ENCODE measurements at places on chromosomes 3 and 15.

DNA sequence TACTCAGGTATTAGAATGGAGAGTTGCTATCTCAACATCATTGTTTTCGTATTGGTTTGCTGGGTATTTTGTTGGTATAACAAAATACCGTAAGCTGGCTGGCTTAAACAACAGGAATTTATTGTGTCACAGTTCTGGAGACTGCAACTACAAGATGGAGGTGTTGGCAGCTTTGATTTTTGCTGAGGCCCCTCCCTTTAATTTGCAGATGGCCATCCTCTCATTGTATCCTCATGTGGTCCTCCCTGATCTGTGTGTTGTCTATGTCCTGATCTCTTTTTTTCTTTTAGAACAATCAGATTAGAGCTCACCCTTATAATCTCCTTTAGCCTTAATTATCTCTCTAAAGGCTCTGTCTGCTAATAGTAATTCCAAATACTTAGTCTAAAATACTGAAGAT is 299.8 kb upstream of the GOLIM4 start:
- no peak for DNase-seq

DNA sequence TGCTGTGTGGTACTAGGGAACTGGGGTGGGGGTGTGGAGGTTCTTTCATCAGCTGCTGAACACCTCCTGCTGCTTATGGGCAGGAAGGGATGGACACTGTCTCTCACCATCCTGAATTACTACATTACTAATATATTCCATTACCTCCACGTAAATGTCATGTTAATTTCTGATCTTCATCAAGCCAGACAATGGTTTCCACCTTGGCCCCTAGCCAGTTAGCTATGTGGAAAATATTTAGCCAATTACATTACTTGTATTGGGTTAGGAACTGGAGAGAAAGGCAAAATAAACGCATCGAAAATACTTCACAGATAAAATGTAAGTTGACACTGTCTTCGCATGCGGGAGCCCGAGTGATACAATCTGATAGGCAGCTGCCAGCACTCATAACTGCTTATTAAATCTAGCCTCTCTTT is 95.1 kb downstream of the FOXP1 start:
- no peak for DNase-seq

DNA sequence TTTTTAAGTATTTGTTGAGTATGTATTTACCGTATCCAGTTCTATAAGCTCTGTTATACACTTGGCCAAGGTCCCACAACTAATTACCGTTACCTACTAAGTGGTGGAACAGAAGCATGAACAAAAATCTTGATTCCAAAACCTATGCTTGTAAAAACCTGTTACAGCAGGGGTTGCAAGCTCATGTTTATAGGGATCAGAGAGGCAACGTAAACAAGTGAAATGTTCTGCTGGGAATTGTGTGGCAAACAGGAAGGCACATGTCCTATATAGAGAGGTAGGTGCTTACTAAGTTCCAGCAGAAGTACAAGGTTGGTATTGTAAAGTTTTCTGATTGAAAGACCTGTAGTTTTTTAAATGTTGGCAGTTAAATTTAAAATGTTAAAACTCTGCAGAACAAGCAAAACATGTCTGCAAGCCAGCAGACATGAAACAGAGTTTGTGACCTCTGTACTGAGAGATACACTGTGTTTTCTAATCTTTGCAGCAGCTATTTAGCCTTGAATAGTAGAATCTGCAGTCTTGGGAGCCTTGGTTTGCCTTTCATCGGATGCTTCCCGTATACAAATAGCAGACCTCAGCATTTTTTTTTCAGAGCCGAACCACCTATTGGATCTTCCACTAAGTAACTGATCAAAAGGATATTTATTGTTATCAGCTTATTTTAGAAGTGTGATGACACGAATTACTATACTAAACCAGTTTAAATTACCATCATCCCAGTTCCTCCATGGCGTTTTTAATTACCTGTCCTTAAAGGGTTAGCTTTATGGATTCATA is 11.4 kb downstream of the IREB2 start:
- no peak for DNase-seq

DNA sequence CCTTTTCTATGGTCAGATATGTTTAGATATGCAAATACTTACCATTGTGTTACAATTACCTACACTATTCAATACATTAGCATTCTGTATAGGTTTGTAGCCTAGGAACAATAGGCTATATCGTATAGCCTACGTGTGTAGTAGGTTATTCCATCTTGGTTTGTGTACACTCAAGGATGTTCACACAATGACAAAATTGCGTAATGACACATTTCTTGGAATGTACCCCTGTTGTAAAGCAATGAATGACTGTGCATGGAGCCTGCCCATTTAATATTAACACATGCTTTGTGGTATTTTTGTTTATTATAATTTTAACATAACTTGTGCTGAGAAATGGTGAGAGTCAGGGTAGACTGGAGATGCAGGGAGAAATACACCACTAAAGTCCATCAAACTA is 154.9 kb downstream of the LEKR1 start:
- no peak for DNase-seq

DNA sequence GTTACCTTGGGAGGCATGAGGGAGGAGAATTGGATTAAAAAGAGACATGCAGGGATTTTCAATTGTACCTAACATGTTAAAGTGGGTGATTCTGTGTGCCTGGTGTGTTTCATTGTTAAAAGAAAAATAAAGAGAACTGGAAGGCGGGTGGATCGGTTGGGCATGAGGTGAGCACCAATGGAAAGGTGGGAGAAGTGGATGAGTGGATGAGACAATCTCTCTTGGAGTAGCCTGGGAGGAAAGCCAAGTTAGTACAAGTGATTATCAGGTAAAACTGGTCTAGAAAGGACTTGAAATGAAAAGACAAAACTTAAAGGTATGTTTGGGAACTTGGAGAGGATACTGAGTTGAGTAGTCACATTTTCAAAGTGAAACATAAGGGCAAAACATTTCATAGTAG is 12.1 kb downstream of the VEPH1 start:
- no peak for DNase-seq

GRCh38 chr3:188594139-188594538 is 440.2 kb downstream of the LPP start:
- DNase-seq = no peak

- no peak for DNase-seq
Observed at GRCh38 chr3:26558257-26558656, 64.3 kb upstream of the LRRC3B start.

DNA sequence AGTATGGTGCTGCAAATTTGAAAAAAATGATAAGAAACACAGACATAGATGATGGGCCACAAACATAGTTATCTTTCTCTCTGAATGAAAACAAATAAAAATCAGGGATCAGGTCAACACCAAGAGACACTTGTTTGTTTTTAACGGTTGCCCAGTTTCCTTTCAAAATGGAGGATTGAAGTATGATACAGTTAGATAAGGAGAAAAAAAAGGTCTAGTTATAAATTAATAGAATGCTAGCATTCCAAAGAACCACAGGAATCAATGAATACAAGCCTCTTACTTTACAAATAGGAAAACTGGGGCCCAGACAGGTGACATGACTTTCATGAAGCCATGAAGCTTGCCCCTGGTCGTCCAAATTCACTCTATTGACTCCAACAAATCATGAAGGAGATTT is 305.1 kb downstream of the ZNF621 start:
- no peak for DNase-seq

- DNase-seq = no peak
Observed at GRCh38 chr3:59809710-59810444, 760.1 kb upstream of the CFAP20DC start.

DNA sequence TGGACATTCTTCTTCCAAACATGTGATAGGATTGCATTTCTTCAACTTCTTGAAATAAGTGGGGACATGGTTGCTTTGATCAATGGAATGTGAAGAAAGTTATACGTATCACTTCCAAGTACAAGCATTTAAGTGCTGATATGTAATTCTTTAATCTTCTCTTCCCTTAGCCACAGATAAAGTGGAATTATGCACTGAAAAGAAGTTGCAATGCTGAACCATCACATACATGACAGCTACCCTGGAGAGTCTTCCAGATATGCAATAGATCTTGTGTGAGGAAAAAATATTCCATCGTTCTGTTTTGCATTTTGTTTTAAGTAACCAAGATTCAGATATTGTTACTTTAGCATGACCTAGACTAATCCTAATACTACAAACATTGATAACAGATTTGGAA is 674.3 kb downstream of the NSUN3 start:
- DNase-seq = no peak

DNA sequence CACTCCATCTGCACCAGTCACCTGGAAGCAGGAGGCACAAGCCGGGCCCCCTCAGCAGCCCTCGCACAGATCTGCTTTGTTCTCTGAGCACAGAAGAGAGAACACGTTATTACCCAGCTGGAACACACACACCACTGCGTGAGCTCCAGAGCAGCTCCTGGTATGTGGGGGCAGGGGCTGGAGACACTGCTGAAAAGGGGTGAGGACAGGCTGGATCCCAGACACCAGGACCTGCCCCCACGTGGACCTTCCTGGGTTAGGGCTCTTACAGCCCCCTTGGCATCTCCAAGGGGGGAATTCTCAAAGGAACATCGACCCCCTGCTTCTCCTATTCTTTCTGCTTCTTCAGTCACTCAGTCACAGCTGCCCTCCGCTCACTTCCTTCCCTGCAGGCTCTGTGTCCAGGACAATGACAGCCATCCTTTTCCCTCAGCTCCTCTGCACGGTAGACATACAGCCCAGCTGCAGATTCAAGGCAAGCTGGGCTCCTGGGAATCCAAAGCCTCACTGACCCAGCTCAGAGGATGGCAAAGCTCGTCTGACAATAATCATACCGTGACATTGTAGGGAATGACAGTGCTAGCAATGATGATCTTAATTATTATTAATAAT is 33.7 kb downstream of the PRR20G start:
- DNase-seq = no peak
